Activated T-helper 1 cell treated with Interleukin-2 at 50 U/mL for 16 hours (primary cell): ENCODE measurements at places on chromosomes 5 and 9.

DNA sequence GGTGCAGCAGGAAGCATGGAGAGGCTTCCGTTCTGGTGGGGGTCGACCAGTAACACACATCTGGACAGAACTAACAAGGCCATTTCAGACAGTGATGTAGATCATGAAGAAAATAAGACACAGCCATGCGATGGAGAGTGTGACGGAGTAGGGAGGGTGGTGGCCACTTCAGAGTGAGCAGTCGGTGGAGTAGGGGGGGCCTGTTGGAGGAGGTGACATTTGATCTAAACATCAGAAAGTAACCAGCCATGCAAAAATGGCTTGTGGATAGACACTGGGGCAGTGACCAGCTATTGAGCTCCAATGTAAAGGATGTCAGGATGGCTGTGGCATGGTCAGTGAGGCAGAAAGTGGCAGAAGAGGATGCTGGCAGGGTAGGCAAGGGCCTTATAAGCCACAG, 65.9 kb downstream of the PPARGC1B start:
- DNase-seq = no peak

DNA sequence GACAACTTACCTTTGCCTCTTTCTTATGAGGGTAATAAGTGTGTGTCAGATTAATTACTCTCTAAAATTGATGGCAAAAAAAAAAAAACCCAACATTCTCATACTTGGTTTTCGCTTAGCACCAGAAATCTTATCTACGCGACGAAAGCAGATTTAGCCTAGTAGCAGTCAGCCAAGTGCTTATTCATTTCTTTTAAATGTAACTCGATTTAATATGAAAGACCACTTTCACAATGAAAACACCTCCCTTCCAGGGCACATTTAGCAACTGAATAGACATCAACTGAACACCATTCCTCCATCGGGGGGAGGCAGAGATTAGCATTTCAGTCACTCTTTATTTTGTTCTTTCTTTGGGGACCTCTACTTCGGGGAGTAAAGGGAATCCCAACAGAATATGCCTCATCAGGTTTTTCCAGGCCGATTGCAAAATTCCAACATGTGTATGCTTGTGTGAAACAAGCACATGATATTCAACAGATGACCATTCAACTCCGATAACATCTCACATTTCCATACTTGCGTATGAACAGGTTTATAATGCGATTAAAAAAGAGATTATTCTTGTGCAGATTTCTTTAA, 124.1 kb upstream of the RETREG1 start:
- no peak for DNase-seq

- no peak for DNase-seq
These were observed 17.9 kb downstream of the ANXA6 start for GRCh38 chr5:151139646-151140045.

GRCh38 chr9:110604171-110604601, 24.6 kb upstream of the SVEP1 start:
- no peak for DNase-seq

- no peak for DNase-seq
These were observed 150.3 kb upstream of the SPRY4 start for GRCh38 chr5:142475102-142475513.

- DNase-seq = no peak
These were observed 2.0 kb downstream of the ASPN start for GRCh38 chr9:92480291-92480771.

GRCh38 chr9:113966394-113966793, 90.3 kb downstream of the ZNF618 start:
- no peak for DNase-seq

GRCh38 chr5:74201334-74202081, 439.0 kb downstream of the ENC1 start:
- no peak for DNase-seq

GRCh38 chr5:19886123-19886917, 101.7 kb downstream of the CDH18 start:
- no peak for DNase-seq

- no peak for DNase-seq
These were observed 543 bp downstream of the ST8SIA4 start for GRCh38 chr5:100902440-100903038.

- DNase-seq = no peak
These were observed 935.9 kb upstream of the COX7C start for GRCh38 chr5:85681871-85682270.

GRCh38 chr5:41127967-41128690, 57.0 kb upstream of the MROH2B start:
- no peak for DNase-seq

GRCh38 chr5:91119217-91119616, 263.9 kb downstream of the ARRDC3 start:
- DNase-seq = no peak

GRCh38 chr5:145975361-145976066, 39.1 kb downstream of the SH3RF2 start:
- DNase-seq = no peak

DNA sequence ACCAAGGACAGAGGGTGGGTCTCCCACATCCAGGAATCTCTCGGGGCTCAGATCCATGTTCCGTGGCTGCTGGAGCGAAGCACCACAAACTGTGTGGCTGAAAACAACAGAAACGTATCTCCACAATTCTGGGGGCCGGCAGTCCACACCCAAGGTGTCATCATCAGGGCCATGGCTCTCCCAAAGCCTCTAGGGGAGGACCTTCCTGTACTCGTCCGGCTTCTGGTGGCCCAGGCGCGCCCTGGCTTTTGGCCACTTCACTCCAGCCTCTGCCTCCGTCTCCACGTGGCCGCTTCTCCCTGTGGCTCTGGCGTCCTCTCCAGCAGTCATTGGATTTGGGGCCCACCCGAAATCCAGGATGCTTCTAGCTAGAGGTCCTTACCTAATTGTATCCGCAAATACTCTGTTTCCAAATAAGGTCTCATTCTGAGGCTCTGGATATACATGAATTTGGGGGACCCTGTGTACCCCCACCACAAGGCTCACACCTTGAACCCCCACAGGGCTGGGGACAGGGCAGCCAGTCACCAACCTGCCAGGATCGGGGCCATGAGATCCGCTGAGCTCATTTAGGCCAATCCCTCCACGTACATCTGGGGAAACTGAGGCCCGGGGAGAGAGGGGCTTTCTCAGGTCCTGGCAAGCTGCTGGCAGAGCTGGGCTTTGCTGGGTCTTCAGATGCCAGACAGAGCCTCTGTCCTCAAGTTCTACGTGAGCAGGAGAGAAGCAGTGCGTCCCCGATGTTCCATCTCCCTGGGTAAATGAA, 158.2 kb downstream of the OLFM1 start:
- DNase-seq = no peak

GRCh38 chr9:124279531-124280175, 21.9 kb downstream of the NEK6 start:
- no peak for DNase-seq

- no peak for DNase-seq
These were observed 62.6 kb downstream of the SUSD1 start for GRCh38 chr9:112112519-112112918.

DNA sequence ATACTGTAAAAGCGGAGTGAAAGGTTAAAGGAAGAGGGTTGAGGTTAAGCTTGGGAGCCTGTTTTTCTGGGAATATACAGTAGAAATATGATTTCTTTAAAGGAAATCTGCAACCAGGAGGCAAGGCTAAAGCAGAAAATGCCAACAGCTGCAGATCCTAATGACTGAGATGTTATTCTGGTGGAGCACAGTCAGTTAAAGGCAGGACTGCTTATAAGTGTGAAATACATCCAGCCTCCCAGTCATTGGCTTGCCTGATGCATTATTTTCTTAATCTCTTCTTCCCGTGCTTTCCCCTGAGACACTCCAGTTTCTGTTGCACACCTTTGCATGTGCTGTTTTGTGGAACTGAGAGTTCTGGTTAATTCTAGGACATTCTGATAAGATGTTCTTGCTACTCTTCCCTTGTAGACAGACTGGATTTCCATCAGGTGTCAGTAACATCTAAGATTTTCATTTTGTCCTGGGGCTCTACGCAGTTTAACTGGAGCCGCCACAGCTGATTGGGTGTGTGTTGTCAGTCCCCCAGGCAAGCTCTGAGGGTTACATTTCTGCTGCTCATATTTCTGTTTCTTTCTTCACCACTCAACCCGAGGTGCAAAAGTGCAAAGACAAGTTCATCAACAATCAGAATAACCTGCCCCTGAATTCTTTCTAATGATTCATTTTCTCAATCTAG, 44.4 kb downstream of the CAST start:
- no peak for DNase-seq

DNA sequence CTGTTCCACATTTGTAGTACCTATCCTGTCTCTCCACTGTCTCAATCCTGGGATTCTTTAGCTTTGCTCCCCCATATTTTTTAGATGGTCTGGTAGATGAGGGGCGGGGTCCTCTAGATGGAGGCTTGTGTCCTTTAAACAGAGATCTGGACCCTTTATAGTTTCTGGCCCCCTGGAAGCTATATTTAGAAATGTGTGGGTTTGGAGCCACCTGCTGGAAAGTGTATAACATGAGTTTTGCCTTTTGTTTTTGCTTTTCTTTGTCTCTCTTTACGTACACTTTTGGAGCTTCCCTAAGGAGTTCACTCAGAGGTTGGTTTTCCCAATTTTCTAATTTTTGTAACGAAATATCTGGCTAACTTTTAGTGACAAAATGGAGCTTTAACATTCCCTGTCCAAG, 110.7 kb downstream of the CFAP95 start:
- DNase-seq = no peak

DNA sequence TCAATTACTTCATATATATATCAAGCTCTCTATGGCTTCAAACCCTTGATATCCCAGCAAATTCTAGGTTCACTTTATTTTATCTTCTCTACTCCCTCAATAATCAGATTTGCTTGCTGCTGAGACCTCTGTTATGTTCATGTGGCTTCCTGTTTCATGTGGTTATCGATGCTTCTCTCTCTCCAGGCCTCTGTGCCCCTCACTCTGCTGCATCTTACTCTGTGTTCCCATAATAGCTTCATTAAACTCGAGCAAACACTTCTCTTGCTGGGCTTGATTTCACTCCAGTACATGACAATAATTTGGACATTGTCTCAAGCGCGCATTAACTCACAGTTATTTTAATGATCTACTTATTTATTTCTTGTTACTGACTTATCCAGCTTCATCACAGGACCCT, 798.8 kb downstream of the CDH9 start:
- no peak for DNase-seq

DNA sequence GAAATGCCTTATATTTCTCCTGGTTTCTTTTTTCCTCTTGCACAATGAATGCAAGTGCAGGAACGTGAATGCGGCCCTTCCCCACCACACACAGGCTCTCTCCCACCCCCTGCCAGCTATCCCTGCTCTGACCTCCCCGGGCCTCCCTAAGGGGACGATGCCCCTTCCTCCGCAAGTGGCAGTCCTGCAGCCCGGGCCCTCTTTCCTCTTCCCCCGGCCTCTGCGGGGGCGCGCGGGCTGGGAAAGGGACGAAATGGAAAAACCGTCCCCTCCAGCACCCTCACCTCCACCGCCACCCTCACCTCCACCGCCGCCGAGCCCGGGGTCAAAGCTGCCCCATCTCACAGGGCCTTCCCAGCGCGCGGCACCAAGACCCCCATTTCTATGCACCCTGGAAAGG, 44.7 kb downstream of the GAS1 start:
- DNase-seq = no peak

- peak; percentile 7 for DNase-seq
These were observed 3.7 kb upstream of the UCK1 start for GRCh38 chr9:131534721-131535237.

DNA sequence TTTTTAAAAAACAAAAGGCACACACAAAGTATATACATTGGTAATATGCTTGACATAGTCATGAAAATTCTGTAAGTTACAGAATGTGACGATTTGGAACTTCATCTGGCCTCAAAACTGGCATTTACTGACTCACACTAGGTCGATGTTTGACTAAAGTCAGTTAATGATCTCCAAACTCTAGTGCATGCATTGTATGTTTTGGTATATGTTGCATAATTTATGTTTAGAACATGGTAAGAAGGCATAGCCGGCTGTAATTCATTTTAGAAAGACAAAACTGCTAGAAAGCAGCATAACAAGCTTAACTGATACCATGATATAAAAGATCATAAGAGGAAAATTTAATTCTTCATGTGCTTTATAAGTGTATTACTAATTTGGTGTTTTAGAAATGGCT, 58.6 kb upstream of the RICTOR start:
- DNase-seq = no peak

- no peak for DNase-seq
These were observed 227.1 kb upstream of the NREP start for GRCh38 chr5:111984044-111984443.

GRCh38 chr5:103891151-103891550, 328.6 kb upstream of the NUDT12 start:
- no peak for DNase-seq

GRCh38 chr9:76366275-76366674, 28.0 kb downstream of the RFK start:
- no peak for DNase-seq

DNA sequence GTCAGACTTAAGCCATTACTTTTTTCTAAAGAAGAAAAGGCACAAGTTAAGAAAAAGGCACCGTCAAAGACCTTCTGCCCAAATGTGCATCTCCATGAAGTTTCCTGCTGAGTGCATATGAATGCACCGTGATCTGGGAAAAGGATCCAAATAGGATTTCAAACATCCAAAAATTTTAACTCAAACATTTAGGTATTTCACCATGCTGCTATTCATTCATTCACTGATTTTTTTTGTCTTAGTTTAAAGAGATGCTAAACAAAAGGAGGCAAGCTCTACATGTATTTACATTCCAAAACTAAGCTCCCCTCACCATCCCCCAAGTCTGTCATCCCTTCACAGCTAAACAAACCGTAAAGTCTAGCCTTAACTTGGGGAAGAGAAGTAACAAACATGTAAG, 291.9 kb downstream of the ARL15 start:
- no peak for DNase-seq

DNA sequence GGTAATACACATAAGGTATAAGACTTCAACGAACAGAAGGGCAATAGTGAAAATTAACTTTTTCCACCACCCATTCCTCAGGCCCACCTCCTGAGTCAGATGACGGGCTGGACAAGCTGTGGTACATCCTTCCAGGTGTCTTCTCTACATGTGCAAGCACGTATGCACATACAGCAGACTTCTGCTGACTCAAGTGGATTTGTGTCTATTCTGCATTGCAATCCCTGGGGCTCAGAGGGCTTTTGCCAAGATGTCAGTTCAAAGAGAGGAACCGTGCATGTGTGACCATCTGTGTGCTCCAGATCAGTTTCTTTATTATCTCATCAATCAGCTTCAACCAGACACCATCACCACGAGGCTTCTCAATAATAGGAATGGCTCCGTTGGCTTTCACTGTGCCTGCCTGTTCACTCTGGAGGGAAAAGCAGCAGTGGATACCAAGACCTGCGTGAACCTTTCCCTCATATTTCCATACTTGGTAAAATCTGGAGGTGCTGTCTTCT, 288.4 kb downstream of the MTRR start:
- no peak for DNase-seq

DNA sequence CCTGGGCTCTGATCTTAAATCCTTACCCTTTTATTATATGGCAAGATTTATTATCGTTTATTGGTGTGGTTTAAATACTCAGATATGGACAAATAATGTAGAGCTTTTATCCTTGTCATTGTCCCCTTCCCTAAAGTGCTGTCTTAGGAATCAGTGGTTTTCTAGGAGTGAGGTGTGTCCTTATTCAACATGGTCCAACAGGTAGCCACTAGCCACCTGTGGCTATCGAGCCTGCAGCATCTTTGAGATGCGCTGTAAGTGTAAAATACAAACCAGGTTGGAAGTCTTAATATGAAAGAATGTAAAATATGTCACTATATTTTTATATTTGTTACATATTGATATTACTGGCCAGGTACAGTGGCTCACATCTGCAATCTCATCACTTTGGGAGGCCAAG, 82.4 kb upstream of the BASP1 start:
- DNase-seq = no peak
